Smooth muscle cell of the brain vasculature (primary cell): ENCODE measurements at places on chromosomes 5 and 9.

GRCh38 chr9:19787672-19788071, 1.2 kb downstream of the SLC24A2 start:
- no peak for DNase-seq

- no peak for DNase-seq
Measured at GRCh38 chr9:113580954-113581311, 117.4 kb downstream of the RGS3 start.

DNA sequence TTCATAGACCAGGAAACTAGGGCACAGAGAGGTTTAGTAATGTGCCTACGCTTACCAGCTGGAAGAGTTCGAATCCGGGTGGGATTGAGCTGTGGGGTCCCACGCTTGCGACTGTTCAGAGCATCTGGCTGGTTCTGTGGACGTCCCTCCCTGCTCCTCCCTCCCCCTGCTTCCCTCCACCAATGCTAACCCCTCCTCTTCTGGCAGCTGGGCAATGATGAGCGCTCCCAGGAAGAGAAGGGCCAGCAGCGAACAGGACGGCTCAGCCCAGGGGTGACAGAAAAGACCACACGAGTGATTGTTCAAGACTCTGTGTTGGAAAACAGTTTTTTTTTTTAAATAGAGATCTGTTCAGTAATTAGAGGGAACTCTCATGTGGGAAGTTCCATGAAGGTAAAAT, 6.9 kb downstream of the FAM163B start:
- no peak for DNase-seq

DNA sequence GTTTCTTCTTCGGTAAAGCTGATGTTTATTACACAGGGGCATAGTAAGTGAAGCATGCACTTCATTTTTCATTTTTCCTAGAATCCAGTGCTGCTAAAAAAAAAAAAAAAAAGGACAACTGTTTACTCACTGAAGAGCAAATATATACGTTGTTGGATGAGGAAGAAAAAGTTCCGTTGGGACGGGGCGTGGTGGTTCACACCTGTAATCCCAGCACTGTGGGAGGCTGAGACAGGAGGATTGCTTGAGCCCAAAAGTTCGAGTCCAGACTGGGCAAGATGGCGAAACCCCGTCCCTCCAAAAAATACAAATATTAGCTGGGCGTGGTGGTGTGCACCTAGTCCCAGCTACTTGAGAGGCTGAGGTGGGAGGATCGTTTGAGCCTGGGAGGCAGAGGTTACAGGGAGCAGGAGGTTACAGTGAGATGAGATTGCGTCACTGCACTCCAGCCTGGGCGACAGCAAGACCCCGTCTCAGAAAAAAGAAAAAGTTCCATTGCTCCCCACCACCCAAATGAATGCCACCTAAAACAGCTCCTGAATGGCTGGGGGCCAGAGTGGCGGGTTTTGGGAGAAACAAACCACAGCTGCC, 60.1 kb upstream of the GNE start:
- no peak for DNase-seq

GRCh38 chr9:37180138-37180537, 59.8 kb downstream of the ZCCHC7 start:
- DNase-seq: no peak

- DNase-seq: no peak
Measured at GRCh38 chr9:82621447-82621846, 441.5 kb downstream of the RASEF start.

GRCh38 chr9:99352826-99353225, 130.7 kb downstream of the SEC61B start:
- no peak for DNase-seq

DNA sequence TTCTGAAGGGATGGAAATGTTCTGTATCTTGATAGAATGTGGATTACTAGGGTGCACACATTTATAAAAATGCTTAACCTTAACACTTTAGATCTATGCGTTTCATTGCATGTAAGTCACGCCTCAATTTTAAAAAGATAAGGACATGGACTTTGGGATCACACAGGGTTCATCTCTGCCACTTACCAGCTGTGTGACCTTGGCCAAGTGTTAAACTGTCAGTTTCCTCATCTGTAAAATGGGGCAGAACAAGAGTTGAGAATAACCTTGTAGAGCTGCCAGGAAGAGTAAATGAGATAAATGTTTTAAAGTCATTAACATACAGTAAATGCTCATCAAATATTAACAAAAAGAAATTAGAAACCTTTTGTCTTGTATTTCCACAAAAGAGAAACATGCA, 53.5 kb downstream of the NR6A1 start:
- no peak for DNase-seq

DNA sequence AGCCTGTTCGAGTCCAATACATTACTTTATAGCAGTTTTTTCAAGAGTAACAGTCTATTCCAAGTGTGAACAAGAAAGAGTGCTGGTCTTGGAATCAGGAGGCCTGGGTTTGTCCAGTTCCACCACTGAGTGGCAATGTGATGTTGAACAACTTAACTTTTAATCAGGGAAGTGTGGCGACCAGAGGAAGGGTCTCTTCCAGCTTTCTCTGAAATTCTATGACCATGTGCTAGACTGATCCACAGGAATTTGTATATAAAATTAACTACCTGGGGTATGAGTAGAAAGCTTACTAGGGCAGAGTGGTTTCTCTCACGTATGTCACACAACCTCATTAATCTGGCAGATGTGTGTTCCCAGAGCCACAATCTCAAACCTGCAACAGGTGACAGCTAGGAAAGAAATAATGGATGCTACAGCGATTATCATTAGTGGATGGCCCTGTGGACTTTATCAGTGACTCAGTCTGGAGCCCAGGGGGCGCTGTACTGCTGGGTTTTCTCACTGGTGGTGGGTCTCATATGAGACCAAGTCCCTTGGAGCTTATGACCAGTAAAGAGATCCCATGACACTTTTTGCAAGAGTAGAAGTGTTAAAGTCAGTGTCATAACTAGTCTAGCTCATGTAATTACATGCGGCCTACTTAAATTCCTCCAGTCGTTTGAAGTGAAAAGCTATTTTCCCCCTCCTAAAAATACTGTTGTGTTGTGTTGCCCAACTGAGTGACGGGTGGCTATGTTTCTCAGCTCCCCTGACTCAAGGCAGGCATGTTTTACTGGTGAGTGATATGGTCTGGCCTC, 116.5 kb downstream of the GDNF start:
- no peak for DNase-seq

- DNase-seq: peak; percentile 26
Measured at GRCh38 chr9:17063535-17064135, 71.2 kb upstream of the CNTLN start.

DNA sequence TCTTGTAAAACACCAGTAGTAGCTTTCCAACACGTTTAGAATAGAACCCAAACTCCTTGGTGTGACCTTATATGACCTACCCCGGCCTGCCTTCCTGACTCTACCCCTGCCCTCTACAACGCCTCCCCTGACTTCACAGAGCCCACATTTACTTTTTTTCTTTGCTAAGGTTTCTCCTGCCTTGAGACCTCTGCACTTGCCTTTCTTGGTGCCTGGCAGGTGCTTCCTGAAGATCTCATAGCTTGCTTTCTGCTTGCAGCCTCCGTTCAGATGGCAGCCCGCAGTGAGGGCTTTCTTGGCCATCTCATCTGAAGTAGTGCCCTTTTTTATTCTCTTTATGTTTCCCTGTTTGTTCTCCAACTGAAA, 24.3 kb downstream of the NUP214 start:
- DNase-seq: no peak

DNA sequence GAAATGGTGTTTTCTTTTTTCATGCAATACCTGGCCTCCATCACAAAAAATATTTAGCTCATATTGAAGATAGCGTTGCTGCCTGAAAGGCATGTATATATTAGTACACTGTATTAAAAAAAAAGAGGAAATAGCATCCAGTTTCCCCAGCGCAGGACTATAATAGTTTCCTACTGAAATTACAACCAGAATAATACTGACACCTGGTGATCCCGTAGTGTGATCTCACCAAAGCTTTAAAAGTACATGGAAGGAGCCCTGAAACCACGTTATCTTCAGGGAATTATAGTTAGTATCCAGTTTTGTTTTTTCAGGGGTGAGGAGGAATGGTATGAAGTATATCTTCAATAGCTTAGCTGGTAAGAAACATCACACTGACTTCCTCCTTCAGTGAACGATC, 264.9 kb downstream of the CD180 start:
- no peak for DNase-seq

DNA sequence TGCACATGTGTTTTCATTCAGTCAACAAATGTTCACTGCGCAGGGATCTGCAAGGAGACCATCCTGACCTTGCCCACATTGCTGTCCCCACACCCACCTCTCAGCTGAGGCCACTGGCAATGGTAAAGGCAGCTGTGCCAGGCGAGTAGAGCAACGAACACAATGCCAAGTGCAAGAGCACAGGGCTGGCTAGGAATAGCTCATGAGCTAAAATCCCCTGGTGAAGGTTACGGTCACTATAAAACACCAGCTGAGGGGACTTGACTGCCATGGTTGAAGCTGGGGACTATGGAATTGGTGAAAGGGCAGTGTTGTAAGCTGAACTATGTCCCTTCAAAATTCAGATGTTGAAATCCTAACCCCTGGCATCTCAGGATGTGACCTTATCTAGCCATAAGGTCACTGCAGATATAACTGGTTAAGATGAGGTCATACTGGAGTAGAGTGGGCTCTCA, 96.1 kb downstream of the OTULIN start:
- no peak for DNase-seq

DNA sequence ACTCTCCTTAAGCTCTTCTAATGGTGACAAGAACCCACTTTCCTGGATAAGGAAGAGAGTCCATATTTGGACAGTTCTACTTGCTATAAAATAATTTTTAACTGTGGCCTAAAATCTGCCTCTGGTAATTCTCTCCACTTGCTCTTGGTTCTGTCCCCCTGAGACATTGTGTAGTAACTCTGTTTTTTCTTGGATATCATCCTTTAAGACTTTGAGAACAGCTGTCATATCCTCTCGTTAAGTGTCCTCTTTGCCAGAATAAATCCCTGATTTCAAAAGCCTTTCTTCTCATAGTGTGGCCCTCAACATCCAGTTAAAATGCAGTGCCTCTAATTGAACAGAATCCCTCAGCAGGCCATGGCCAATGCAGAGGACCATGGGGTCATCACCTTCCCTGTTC, 101.5 kb downstream of the ARHGEF28 start:
- DNase-seq: no peak

DNA sequence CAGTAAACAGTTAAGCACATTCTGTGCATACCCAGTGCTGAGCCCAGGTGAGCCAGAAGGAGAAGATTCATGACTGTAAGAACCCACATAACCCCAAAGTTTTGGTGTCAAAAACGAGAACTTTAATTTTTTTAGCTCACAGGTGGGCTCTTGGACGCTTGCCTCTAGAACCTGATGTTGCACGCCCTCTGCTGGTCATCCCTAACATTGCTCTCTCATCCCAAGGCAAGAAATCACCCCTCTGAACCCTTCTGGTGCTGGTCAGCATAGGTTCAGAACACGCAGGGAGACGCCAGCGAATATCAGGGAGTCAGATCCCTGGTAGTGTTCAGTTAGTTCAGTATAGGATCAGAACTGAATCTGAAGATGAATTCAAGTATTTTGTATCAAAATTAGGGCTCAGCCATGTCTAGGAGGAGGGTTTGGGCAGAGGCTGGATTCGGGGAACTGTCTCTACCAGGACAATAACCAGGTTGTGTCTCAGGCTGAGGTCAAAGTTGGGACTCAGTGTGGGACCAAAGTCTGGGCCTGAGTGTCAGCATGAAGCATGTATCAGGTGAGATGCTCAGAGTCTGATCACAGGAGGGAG, 4.1 kb upstream of the DNAJB5 start:
- no peak for DNase-seq

GRCh38 chr5:96220610-96221390, 212.2 kb downstream of the PCSK1 start:
- no peak for DNase-seq

- no peak for DNase-seq
Measured at GRCh38 chr5:44845777-44846176, 37.0 kb downstream of the MRPS30 start.

- peak; percentile 93 for DNase-seq
Measured at GRCh38 chr5:125484742-125485641, 738.6 kb upstream of the ZNF608 start.

DNA sequence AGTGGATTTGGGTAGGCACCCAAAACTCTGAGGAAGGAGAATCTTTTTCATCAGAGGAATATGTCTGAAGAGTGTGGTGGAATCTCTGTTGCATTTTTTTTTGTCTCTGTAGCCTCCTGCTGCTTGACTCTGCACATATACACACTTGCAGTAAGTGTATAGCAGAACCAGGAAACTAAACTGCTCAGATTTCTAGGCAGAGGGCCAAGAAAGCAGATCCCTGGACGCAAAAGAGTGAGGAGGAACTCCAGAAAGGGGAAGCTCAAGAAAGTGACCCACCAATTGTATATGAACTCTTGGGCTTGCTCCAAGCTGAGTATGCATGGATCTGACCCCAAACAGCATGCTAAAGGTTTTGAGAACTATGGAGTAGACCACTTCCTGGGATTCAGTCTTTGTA, 181.8 kb downstream of the GADD45G start:
- DNase-seq: peak; percentile 52

GRCh38 chr5:96388176-96388575, 44.9 kb downstream of the PCSK1 start:
- DNase-seq: no peak

DNA sequence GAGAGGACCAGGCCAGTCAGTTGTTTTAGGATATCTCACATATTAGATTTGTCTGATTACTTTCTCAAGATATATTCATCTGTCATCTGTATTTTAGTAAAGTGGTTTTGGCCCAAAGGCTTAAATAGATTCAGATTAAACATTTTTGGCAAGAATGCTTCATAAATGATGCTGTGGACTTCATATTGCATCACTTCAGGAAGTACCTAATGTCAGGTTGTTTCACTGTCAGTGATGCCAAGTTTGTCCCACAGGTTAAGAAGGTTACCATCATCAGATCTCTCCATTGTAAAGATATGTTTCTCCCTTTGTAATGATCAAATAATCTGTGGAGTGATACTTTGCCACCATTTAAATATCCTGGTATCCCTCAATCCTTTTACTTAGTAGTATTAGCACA, 37.3 kb downstream of the ERCC6L2 start:
- no peak for DNase-seq

GRCh38 chr9:78314550-78314949, 17.6 kb downstream of the PSAT1 start:
- DNase-seq: no peak

GRCh38 chr9:136283291-136284235, 20.3 kb downstream of the CCDC187 start:
- peak; percentile 28 for DNase-seq
